Body of pancreas (tissue), 4 donors: ENCODE measurements at places on chromosomes 12 and 14. TPM values are rescaled to one million over a fixed set of nuclear protein-coding genes. Genes with fewer than 3 reads are reported as not detected.
A peak's percentile ranks its signal among the peaks of the same experiment; 100 is the strongest.

DNA sequence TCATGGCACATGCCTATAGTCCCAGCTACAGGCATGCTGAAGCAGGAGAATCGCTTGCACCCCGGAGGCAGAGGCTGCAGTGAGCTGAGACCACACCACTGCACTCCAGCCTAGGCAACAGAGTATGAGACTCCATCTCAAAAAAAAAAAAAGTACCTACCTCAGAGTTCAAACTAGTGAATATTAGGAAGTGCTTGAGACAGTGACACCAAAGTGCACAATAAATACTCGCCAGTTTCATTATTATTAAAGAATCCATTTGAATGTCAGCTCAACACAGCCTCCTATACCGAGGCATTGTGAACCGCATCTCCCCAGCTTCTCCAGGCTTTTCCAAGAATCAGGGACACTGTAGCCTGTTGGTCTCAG, 5.0 kb downstream of the GAPDH start:
- no peak for DNase-seq

DNA sequence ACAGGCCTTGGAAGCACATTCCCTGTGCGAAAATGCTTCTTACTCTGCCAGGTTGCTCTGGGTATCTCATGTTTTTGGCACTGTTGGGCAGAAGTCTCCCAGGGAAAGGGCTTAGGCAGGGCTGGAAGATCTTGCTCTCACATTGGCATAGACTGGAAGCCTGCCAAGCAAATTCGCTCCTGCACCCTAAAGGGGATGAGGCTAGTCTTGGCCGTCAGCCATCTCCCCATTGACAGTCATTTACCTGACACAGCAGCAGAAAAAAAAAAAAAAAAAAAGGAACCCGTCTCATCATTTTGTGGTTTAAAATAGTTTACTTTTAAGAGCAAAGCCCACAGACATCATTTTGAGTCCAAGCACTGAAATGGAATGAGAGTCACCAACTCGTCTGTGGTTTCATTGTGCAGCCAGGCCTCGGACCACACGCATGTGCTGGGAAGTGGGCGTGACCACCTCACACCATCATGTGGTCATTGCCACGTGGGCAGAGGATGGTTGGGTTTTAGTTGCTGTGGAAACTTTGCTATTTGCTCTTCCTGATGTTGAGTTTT, 84.8 kb downstream of the NRXN3 start:
- DNase-seq = peak; percentile 19

- no peak for DNase-seq
Observed at GRCh38 chr12:99284161-99284560, 363.4 kb upstream of the GARIN6 start.

- DNase-seq = no peak
Observed at GRCh38 chr14:44291366-44291915, 215.6 kb downstream of the FSCB start.

DNA sequence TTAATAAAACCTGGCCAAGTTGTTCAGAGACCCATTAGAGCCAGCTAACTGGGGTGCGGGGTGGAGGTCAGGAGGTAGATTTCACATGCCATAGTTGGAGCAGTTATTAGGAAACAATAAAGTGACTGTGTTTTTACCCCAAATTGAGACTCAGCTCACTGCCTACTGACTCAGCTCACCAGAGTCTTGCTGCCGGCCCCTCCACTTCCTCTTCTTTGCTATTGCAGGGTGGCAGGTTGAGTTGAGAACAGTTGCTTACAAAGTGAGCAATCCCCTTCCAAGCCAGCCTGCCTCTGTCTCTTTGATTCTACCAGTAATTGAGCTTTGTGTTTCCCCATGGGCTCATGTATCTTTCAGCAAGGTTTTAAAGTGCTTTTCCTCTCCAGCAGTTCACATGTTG, 12.9 kb downstream of the ST8SIA1 start:
- DNase-seq = peak; percentile 24

Gene REM2
- total RNA-seq = not detected

DNA sequence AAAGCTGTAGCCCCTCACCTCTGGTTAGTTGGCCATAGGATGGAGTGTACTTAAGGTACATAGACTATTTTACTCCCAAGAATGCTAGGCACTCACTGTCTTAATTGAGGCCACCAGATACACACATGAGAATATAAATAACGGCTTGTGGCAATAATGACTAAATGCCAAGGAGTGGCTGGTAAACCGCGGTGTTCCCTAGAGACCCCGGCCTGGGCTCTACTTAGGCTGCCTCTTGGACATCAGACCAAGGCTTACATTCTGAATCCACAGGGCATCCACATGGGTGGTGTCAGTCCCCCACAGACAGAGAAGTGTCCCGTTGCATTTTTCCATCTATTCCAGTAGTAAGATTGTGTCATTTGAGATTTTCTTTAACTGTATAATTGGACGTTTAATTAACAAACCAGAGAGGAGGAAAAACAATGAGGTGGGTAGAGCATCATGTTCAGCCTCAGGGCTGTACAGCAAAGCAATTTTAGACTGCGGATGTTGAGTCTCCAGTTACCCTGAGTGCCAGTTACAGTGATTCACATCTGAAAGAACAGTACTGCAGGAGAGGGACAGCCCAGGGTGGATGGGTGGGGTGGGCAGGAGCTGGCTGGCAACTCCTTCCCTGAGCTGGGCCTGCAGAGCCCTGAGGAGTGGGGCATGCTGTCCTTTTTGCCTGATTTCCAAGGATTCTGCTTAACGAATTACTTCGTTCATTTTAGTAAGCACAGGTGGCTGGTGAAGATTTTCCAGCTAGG, 20.5 kb downstream of the CKB start:
- no peak for DNase-seq

Gene FOXJ2
- total RNA-seq = 7.5 TPM

Gene EFS
- 0.99 TPM for total RNA-seq

DNA sequence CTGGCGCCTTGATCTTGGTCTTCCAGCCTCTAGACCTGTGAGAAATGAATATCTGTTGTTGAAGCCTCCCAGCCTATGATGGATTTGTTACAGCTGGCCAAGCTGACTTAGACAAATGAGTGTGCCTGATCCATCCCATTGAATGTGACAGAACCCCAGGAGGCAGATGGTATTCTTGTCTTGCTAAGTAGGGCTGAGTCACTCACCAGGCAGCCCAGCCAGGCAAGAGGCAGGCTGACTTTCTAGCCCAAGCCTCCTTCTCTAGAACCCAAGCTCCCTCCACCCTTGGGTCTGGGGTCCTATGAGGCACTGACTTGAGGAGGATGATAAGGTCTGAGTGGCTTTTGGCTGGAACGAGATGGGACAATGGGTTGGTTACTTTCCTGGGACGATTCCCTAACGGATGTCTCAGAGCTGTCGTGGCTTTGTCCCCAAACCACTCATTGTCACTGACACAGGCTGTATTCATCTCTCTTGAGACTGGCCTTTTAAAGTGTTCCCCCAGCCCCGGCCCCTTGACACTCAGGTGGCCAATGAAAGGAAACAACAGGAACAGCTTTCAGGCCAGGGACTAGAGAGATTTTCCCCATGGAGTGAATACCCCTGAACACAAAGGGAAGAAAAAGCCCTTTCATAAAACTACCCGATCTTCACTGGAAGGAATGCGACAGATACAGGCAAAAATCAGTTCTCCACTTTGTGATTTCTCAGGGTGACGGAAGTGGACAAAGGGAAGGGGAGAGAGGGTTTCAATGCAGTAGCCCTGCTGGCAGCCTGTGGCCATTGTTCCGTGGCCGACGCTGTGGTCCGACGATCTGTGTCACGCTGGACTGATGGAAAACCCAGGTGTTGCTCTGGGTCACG, 264.2 kb downstream of the AACS start:
- DNase-seq = no peak

Gene P2RX2
- 1.0 TPM for total RNA-seq

GRCh38 chr12:128471491-128471890, 204.5 kb downstream of the TMEM132C start:
- DNase-seq = no peak

GRCh38 chr12:46407361-46407760, 34.8 kb upstream of the SLC38A2 start:
- DNase-seq = no peak

DNA sequence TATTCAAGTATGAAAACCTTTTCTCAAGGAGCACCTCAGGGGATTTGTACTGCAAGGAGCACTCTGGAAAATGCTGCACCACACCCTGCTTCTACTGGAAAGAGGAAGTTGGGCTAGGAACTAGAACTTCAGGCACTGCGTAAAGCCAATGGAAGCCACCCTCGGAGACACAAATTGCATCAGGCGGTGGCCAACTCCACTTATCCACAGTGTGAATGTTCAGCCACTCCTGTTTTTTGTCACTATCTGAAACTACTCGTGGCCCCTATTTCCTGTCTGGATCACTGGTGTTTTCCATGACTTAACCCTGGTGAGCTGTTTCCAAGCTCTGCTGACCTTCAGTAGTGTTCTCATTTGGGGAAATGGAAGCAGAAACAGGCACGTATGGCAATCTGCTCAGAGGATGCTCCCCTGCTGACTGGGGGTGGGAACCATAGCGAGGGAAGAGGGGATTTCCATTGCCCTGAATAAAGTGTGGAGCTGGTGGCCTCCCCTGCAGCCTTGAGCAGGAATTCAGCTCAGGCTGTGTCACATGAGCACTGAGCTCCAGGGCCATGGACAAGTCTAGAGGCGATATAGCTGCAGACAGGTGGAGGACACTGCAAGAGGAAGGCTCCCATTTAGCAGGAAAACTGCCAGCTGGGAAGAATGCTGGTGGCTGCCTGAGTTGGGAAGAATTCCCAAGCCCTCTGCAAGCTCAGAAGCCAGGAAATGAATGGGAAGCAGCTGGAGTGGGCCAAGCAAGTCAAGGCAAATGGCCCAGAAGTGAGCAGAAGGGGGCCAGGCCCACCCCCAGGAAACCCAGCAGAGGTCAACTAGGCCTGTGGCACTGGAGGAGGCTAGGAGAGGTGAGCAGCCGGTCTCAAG, 50.5 kb upstream of the RAP1B start:
- DNase-seq = no peak

- no peak for DNase-seq
Observed at GRCh38 chr12:31057671-31058070, 16.0 kb upstream of the DDX11 start.

- no peak for DNase-seq
Observed at GRCh38 chr12:103431387-103431786, 64.4 kb downstream of the C12orf42 start.

GRCh38 chr12:4201333-4202100, 72.0 kb upstream of the CCND2 start:
- DNase-seq = no peak

DNA sequence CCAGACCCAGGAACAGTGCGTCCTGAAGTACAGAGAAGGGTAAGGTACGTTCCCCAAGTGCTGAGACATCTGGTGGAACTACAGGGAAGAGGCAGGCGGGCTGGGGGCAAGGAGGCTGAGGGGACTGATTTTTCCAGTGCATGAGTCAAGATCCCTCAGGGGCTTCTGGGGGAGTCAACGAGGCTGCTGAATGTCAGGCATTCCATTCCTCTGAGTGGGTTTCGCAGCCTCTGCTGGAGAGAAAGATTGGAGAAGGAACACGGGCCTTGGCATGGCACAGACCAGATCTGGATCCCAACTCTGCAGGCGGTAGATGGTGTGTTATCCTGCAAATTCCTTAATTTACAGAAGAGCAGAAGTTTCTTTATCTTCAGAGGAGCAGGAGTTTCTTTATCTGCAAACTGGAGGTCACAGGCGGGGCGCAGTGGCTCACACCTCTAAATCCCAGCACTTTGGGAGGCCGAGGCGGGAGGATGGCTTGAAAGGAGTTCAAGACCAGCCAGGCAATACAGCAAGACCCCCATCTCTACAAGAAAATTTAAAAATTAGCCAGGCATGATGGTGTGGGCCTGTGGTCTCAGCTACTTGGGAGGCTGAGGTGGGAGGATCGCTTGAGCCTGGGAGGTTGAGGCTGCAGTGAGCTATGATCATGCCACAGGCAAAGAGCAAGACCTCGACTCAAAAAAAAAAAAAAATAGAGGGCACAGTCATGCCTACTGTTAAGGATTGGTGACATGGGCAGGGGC, 132.6 kb upstream of the MAP1LC3B2 start:
- peak; percentile 26 for DNase-seq

- no peak for DNase-seq
Observed at GRCh38 chr12:108285016-108285415, 54.1 kb downstream of the CMKLR1 start.

Gene PIANP
- total RNA-seq = not detected

DNA sequence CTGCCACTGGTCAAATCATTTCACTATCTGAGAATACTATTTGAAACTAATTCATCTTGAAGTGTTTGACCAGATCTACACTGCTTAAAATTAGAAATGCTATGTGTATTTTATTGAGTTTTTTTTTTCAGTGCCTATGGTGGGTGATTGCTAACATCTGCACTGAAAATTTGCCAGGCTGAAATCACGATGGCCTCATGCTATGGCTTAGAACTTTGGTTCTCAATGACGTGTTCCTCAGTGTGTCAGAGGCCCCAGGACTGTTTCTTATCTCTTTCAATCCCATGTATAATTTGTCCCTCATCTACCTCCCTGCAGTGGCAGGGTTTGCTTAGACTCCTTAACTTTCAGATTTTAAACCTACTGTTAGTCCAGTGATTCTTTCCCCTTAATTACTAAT, 36.2 kb upstream of the NKX2-8 start:
- no peak for DNase-seq

Gene MUCL1
- total RNA-seq = not detected

DNA sequence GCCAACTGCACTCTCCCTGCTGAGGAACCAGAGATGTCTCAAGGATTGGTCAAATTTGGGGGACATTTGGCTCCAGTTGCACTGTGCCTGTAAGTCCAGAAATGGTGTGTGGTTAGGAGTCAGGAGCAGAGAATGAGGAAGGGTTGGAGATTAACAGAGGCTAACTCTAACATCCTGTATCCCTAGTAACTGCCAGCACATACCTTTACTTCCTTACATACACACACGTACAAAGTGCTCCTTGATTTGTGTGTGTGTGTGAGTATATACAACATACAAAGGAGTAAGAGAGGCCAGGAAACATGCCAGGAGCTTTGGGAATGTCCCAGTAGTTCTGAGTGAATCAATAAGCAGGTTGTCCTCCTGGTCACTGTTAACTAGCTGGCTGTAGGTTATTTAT, 39.8 kb upstream of the NRXN3 start:
- no peak for DNase-seq

GRCh38 chr14:44309331-44309730, 197.8 kb downstream of the FSCB start:
- no peak for DNase-seq

Gene TCL1B
- not detected for total RNA-seq

Gene CSAD
- 64.3 TPM for total RNA-seq

Gene LALBA
- not detected for total RNA-seq

DNA sequence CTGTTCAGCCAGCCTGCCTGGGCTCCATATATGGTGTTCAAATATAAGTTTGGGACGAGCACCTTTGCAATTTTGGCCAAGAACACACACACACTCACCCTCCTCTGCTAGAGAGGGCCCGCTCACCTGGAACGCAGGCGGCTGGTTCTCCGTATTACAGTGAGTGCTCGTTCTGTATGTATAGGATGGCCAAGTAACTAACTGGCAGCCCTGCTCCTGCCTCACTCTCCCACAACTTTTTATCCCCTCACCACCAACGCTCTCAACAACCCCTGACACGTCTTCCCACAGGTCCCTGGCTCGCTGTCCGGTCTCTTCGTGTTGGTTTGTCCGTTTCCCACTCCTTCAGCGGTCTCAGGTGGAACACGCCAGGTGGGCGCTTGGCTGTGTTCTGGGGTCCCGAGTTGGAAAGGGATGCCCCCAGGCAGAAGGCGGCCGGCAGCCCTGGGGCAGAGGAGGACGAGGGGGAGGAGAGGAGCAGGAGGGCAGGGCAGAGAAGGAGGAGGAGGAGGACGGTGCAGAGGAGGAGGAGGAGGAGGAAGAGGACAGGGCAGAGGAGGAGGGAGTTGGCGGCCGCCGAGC, 398 bp upstream of the MSRB3 start:
- DNase-seq = peak; percentile 11

Gene C12orf43
- 6.7 TPM for total RNA-seq
